ENCODE measurements at places on chromosomes 2 and 18.

- no peak for DNase-seq
Observed at GRCh38 chr18:6821356-6821755, 91.8 kb downstream of the ARHGAP28 start.

DNA sequence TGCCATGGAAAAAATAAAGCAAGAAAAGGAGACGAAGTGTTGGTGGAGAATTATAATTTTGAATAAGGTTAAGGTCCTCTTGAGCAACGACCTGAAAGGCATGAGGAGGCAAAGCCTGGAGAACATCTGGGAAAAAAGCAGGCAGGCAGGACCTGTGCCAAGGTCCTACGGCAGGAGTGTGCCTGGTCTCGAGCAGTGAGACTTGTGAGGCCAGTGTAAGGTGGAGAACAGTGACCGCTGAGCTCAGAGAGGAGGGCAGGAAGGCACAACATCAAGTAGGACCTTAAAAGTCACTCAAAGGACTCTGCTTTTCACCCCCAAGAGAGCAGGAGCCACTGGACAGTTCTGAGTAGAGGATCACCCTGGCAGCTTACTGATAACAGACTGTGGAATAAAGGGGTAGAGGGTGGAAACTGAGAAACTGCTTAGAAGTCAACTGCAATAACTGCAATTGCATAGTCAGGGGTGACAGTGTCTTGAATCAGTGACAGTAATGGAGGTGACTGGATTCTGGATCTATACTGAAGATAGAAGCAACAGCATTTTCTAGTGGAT, 3.5 kb downstream of the NOL10 start:
- no peak for DNase-seq

DNA sequence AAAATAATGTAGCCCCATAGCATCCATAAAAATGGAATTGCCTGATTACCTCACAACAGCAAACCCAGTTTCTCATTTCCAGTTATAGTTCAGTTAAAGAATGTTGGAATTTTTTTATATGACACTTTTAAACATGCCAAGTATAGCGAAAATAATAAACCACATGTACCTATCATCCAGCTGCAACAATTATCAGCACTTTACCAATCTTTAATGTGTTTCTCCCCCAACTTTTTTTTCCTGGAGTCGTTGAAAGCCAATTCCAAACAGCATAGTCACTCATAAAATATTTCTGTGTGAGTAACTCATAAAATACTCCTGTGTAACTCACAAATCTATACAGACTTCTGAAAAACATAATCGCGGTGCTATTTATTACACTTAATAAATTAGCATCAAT, 38.1 kb downstream of the SMAD4 start:
- no peak for DNase-seq

DNA sequence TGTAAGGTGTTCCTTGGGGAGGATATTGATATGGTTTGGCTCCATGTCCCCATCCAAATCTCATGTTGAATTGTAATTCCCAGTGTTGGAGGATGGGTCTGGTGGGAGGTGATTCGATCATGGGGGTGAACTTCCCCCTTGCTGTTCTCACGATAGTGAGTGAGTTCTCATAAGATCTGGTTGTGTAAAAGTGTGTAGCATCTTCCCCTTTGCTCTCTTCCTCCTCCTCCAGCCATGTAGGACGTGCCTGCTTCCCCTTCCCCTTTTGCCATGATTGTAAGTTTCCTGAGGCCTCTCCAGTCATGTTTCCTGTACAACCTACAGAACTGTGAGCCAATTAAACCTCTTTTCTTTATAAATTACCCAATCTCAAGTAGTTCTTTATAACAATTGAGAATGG, 458.7 kb downstream of the LPIN1 start:
- DNase-seq, result no peak

GRCh38 chr2:105296017-105296611, 33.4 kb downstream of the TGFBRAP1 start:
- no peak for DNase-seq

GRCh38 chr18:67600181-67601180, 84.0 kb upstream of the DSEL start:
- DNase-seq, result no peak

GRCh38 chr2:170369228-170369627, 191.3 kb downstream of the MYO3B start:
- DNase-seq, result no peak

DNA sequence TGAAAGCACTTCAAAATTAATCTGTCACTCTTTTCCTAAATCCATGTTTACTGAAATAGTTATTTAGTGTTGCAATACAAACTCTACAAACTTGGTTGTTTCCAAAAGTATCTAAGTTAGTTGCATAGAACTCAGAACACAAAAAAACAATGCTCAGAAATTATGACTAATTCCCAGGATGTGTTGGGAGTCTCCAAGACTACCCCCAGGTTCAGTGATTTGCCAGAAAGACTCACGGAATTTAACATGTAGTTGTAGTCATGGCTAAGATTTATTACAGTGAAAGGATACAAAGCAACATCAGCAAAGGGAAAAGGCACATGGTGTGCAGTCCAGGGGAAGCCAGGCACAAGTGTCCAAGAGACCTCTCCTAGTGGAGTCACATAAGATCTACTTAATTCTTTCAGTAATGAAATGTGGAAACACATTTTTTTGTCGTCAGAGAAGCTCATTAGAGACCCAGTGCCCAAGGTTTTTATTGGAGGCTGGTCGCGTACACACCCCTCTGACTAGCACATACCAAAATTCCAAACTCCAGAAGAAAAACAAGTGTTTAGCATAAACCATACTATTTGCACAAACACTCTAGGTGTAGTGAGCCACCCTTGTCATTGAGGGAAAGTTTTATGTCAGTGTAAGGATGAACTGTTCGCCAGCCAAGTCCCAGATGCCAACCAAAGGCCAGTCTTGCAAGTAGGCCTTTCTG, 43.3 kb upstream of the CYP20A1 start:
- DNase-seq, result no peak

GRCh38 chr2:174729797-174730697, 34.2 kb downstream of the CHRNA1 start:
- peak; percentile 26 for DNase-seq

DNA sequence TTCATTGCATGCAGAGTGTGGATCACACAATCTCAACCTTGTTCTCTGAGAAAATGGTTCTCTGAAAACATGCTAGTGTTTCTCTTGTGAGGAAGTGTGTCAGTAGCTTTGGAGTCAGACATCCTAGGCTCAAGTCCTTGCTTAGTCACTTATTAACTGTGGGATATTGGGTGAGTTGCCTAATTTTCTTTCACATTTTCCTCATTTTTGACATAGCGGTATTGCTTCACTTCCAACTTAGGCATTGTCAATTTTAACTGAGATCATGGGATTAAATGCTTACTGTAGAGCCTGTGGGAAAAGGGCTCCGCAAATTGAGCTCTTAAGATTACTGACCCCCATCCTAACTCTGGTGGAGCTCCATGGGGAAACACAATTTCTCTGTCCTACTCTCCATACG, 622.2 kb downstream of the CNTNAP5 start:
- no peak for DNase-seq

- no peak for DNase-seq
Observed at GRCh38 chr2:128644718-128645256, 326.1 kb upstream of the HS6ST1 start.

- no peak for DNase-seq
Observed at GRCh38 chr2:27154488-27154887, 5.7 kb downstream of the TCF23 start.

GRCh38 chr2:10188211-10188610, 65.7 kb downstream of the RRM2 start:
- DNase-seq, result no peak

GRCh38 chr2:210503001-210503623, 26.6 kb upstream of the LANCL1 start:
- peak; percentile 14 for DNase-seq

- DNase-seq, result no peak
Observed at GRCh38 chr2:55231546-55232083, 478 bp downstream of the CLHC1 start.

GRCh38 chr2:26639685-26640243, 1.4 kb downstream of the CIB4 start:
- no peak for DNase-seq

DNA sequence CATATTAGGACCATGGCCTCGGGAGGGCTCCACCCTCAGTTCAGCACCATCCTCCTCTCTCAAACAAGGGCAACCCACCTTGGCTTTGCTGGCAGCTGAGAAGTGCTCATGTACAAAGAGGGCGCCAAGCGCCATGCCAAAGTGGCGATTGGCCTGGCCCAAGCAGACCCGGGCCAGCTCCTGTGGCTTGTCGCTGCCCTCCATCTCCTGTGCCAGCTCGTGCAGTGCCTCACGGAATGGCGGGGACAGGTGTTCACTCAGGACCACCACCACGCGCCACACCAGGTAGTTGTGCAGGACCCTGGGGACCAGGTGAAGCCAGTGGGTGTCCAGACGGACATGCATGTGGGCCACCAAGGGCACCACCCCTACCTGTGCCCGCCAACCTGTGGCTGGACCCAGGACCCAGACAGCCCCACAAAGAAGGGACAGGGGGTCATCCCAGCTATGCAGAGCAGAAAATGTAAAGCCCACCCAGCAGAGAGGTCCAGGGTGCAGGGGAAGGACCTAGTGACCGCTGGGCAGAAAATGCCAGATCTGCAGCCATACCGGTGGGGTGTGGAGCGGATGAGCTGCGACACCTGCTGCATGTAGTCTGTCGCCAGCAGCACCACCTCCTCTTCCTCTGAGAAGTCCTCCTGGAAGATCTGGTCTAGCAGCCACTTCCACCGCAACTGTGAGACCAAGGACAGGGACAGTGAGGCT, 3.6 kb downstream of the ECEL1 start:
- DNase-seq, result no peak

DNA sequence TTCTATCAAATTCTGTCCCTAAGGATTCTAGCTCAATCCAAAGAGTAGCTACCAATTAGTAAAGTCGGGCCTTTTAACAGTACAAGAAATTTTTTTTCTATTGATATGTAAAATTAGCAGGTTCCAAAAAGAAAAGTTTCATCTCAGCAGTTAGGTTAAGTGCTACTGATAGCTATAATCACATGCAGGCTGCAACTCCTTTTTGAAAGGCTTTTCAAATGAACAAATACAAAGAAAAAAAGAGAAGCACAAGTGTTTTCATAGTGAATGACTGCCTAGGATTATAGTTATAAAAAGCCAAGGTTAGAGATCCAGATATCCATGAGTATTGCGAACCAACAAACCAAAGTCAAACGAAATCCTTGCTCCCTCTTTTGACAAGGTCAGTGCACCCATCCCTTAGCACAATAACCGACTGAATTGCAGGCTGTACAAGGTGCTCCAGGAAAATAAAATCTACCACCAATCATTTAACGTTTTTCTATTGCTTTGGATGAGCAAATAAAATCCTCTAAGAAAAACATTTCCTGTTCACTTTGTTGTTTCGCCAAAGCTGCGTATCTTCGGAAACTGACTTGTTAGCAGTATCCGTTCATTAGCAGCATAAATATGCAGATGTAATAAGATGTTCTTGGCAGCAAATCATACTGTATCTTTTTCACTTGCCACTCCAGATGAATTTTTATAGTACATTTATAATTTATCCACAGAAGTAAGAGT, 100.2 kb downstream of the SRBD1 start:
- DNase-seq, result no peak

DNA sequence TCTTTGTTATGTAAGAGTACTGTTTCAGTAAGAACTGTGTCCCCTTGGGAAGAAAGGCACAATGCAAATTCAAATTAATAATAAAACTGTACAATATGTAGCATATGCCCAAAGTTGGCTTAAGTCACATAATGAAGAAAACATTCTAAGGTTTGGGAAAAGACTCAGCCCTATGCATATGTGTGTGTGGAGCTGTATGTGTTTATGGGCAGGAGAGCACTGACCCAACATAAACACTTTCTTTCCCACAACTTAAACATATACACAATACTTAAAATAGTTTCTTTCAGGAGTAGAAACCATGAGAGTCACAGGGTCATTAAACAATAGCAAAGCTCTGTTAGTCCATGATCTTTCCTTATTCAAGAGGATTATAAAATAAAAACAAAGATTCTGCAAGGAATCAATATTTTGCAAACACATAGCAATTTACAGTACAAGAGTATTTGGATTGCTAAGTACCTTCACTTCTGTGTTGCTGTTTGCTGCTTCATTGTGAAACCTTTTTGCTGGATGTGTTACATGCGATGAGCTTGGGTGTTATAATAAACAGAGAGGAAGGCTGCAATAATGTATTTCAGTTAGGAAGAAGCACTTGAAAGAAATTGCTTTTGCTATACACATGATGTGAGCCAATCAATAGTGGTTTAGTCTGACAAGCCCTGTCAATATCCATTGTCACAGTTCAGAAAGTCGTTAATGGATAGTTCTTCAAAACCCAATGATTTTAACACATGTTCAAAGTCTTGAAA, 347.3 kb downstream of the ARHGAP15 start:
- DNase-seq, result no peak

DNA sequence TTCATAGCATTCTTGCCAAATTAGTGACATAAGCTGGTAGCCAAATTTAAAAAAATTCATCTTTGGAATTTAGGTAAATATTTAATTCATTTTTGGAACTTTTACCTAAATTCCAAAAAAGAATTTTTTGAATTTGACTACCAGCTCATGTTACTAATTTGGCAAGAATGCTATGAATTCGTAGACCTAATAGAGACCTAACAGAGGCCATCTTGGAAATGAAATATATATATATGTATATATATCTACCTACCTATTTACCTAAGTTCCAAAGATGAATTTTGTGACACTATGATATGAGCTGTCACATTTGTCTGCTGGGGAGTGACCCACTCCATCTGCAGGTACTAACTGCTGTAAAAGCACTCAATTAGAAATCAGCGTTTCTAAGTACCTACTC, 65.6 kb downstream of the MYOM1 start:
- no peak for DNase-seq

DNA sequence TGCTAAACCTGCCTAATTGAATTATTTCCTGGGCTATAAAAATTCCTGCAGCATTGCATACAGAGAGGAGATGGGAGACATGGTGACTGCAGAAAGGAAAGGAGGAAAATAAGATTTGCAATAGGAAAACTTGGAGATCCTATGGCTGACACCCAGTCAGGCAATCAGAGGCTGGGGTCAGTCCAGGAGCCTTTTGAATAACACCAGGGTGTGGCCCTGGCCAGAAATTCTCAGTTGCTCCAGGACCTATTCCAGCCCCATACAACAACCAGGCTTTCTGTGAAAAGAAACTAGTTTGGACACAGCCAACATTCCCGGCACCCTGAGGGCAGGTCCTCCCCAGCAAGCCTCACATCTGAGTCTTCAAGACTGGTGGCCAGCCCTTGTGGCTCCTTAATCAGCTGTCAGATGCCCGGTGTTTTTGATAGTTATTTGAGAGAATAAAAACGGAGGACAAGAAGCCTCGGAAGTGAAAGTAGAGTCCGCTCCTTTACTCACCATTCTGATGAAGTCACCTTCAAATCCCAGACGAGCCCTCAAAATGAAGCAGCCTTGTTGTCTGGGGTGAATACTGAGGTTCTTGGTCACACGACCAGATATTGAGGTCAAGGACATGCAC, 31.1 kb upstream of the GMCL1 start:
- DNase-seq, result no peak

GRCh38 chr2:39991298-39991697, 212.2 kb upstream of the THUMPD2 start:
- DNase-seq, result no peak

- DNase-seq, result no peak
Observed at GRCh38 chr18:55774505-55774904, 186.5 kb upstream of the TCF4 start.

Measured in stimulated activated naive CD4-positive, alpha-beta T cell treated with Interleukin-2 at 50 U/mL for 16 hours (primary cell).